AG09309 (cell line): ENCODE measurements at places on chromosomes 3 and 15.

DNA sequence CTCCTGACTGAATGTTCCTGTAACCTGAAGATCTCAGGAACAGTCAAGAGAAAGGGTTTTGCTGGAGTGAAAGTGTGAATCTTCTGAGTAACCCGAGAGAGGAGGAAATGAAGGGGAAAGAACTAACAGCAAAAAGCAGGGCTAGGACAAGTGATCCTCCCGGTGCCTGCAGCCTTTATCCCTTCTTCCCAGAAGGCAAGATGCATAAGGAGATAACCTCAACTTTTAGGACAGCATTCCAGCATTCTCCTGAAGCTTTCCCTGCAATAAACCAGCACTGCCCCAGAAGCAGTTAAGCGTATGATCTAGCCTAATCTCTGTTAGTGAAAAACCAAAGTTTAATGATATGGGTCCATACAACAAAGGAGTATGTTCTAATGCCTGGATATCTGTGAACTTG lies 298.8 kb downstream of the MEX3B start:
- no peak for DNase-seq

DNA sequence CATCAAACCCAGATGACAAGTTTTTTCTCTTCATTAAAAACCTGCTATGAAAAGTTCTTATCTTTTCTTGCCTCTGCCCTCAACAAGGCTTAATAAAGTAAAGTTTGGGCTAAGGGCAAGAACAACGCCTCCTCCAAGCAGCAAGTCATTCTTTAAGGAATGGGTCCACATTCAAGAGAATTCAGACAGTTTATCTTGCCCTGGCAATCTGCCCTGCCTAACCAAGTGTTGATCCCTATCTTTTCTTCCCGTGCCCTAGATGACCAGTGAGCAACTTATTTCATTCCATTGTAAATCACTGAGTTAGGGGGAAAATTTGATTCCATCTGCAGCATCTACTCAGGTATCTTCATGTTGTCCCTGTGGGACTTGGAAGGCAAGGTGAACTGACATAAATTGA lies 370.3 kb upstream of the DPPA4 start:
- no peak for DNase-seq

DNA sequence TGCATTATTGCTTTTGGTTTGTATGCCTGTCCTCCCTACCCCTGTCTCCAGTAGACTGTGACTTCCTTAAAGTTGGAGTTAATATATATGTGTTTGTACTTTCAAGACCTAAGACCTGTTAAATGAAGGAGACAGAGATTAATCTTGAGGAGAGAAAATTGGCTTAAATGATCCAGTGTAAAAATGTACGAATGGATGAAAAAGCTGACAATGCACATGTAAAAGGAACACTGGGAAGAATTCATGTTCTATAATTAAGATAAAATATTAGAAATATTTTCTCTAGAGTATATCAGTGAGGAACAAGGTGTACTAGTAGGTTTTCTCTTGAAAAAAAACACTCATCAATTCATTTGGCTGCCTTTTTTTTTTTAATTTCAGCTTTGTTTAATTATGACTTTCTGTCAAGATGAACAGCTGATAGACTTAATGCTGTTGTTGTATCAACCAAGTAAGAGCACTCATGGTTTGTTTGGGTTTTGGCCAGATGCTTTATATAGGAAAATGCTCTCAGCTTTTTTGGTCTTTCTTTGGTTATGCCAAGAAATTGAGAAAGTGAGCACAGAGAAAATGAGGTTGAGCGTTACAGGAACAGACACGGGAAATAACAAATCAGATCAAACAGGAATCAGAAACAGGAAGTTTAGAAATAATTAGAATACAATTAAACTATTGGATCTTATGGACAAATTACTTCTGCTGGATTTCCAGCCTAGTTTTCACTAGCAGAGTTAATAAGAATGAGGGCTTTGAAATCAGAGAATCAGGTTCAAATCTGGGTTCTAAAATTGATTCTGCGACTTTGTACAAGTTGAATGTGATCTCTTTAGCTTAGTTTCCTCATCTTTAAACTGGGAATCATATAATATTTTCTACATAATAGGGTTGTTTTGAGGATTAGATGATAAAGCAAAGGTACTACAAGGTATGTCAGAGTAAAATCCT lies 38.3 kb upstream of the AADAC start:
- no peak for DNase-seq

DNA sequence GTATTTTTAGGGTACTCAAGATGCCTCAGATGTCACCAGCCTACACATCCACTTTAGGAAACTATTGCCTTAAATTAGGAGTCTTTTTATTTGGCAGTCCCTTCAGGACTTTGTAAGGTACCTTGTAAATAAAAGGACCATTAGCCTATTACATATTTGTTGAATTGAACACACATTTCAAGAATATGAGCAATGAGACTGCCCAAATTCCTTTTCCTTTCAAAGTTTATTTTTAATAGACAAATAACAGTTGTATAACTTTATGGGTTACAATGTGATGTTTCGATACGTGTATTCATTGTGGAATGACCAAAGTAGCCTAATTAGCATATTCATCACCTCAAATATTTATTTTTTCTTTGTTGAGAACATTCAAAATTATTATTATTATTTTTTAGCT lies 176.7 kb upstream of the PDZRN3 start:
- no peak for DNase-seq

DNA sequence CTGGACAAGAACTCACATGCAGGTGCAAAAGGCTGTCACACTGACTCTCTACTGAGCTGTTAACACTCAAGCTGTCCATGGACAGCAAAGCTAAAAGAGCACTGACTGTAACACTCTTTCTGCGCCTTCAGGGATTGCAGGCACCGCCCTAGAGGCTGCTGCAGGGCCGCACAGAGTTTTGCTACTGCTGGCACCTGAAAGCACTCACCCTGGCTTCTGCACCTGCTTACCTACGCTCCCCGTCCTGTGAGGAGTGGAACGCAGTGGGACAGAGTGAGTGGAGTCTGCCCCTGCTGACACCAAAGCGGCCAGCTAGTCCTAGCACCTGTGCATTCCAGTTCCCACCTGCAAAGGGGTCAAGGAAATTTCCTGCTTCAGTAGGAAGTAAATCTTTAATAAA lies 941.3 kb downstream of the DIPK2A start:
- DNase-seq, result no peak

DNA sequence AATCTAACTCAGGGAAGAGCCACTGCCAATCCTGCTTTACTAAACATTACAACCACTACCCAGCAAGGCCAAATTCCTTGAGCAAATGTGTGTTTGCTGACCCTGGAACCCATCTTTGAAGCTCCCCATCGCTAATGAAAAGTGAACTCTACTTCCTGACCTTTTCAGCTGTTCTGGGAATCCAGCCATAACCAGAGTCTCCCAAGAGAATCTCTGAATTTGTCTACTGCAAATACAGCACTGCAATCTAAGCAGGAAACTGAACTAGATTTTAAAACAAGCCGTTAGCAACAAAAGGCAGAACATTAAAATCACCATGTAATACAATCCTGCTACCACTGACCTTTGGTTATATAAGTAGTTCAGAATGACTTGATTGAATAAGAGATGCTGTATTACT lies 309.2 kb downstream of the MAGI1 start:
- DNase-seq, result peak; percentile 29

DNA sequence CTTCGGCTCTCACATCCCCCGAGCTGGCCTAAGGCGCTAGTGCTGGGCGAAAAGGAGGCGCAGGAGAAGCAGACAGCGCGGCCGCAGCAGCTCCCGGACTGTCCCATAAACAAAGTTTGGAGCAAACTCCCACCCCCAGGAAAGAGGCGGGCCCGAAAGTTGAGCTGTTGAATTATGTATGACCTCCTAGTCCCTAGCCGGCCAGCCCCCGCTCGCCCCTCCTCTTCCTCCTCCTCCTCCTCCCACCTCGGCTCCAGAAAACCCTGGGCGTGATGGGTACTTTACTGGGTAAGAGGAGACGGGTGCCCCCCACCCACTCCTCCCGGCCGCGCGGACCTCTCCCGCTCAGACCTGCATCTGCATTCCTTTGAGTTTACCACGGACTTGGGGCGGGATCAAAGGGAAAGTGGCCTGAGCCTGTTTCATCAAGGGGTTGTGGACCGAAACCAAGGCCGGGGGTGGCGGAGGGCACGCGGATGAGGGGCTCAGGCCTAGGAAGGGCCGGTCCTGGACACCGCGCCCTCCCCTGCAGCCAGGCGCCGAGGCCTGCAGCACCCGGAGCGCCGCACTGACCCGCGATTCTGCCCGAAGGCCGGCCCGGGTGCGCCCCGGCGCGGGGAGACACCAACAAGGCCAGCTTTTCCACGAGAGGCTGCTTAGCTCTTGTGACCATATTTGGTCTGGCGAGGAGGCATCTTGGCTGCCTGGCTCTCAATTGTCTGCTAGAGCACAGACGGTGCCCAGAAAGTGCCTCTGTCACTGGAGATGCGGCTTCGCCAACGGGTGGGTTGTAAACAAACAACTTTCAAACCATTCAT lies at the start of gene WWTR1:
Gene WWTR1, minus strand, starts transcription at position 100 of the 818 bp plus-strand sequence. CDS start 719 bp downstream, outside the sequence.
- peak; percentile 77 for DNase-seq

GRCh38 chr3:58607816-58608215 lies 30.6 kb upstream of the FAM107A start:
- DNase-seq, result no peak

GRCh38 chr3:12965999-12966846 lies 107.0 kb downstream of the IQSEC1 start:
- no peak for DNase-seq

GRCh38 chr3:170767576-170767941 lies 102.4 kb downstream of the RPL22L1 start:
- DNase-seq, result no peak

- DNase-seq, result no peak
Observed at GRCh38 chr15:52975941-52976449, 185.9 kb upstream of the ONECUT1 start.

DNA sequence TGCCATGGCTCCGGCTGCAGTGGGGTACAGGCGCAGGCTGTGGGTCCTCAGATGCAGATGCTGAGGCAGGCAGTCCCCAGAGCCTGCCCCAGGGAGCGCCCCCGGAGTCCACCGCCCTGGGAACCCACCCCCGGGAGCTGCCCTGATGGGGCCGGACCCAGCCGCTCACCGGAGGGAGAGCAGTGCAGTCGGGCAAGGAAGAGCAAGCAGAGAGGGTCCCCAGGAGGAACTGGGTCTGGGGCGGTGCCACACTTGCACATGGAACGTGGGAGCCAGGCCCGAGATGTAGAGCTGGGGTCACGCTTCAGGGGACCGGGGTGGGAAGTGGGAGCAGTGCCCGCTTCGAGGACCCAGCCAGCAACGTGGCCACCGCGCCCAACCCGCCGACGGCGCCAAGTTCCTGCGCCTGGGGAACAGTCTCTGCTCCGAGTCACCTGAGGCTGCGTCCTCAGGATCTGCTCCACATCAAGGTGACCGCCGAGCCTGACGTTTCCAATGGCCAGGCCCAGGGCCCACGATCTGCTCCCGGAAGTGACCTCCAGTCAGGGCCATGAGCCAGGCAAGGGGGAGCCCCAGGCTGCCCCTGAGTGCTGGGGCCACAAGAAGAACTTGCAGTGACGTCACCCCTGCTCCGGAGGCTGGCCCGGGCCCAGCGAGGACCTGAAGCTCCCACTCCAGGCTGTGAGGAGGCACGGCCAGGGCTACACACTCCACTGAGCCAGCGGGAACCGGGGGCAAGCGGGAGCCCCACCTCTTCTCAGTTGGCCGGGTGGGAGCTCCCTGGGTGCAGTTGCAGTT lies 27.0 kb upstream of the TFG start:
- no peak for DNase-seq

GRCh38 chr3:161317077-161317476 lies 54.2 kb downstream of the SPTSSB start:
- no peak for DNase-seq

DNA sequence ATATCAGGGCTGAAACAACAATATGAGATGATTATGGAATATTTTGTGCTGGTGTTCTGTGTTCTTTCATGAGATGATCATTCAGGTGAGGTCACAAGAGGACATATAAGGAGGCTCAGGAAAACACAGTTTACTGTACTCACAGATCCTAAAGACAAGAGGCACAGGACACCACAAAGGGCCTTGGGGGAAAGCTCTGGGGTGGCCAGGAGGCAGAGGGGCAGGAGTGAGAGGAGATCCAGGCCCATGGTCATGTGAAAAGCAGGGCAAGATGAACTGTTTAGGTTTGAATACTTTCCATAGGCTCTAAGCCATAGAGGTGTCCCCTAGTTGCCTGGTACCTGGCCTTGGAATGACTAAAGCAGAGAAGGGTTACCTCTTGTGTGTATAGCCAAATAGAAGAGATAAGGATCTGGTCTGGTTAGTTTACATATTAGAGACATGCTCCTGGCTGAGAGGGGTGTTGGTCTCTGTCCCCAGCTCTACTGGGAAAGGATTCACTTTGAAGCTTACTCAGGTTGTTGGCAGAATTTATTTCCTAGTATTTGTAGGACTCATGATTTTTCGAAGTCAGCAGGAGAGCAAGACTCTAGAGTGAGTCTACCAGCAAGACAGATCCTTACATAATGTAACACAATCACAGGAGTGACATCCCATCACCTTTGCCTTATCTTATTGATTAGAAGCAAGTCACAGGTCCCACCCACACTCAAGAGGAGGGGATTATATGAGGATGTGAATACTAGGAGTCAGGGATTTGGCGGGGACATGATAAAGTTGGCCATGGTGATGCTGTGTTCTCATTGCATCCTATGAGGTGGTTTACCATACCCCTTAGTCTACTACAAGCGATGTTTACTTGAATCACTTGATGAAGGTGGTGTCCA lies 11.3 kb upstream of the TM4SF1 start:
- no peak for DNase-seq

- no peak for DNase-seq
Observed at GRCh38 chr3:60081381-60082095, 1031.7 kb upstream of the CFAP20DC start.
